ENCODE measurements at places on chromosomes 12 and 14.

GRCh38 chr14:33534632-33535031 lies 416.2 kb downstream of the EGLN3 start:
- DNase-seq: no peak

GRCh38 chr12:5633106-5633505 lies 201.2 kb downstream of the NTF3 start:
- DNase-seq: no peak

GRCh38 chr14:91945751-91946621 lies 1.5 kb downstream of the FBLN5 start:
- no peak for DNase-seq

DNA sequence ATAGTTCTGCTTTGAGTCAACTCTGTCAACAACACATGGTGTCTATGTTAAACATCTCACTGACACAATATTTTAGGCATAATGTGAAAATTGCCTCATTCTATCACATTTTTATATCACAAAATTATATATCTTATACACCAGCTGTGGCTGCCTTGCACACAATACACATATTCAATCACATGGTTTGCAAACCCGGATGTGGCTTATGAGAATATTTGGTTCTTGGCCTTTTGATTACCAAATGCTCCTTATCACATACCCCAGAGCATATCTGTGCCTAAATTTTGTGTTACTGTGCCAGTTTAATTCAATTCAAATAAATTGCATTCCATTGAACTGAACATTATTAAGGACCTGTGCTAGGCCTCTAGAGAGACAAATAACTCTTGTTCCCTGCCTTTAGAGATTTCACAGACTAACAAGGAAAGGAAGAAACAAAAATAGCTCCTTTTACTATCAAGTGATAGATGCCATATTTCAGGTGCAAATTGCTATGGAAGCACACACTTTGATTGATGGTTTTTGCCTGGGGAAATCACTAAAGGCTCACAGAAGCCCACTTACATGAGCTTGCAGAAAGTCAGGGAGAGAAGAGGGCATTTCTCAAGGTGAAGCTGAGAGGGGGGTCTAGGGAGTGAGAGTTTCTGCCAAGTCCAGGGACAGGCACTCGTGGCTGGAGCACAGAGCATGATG lies 63.4 kb downstream of the PPP1R36 start:
- DNase-seq: no peak

DNA sequence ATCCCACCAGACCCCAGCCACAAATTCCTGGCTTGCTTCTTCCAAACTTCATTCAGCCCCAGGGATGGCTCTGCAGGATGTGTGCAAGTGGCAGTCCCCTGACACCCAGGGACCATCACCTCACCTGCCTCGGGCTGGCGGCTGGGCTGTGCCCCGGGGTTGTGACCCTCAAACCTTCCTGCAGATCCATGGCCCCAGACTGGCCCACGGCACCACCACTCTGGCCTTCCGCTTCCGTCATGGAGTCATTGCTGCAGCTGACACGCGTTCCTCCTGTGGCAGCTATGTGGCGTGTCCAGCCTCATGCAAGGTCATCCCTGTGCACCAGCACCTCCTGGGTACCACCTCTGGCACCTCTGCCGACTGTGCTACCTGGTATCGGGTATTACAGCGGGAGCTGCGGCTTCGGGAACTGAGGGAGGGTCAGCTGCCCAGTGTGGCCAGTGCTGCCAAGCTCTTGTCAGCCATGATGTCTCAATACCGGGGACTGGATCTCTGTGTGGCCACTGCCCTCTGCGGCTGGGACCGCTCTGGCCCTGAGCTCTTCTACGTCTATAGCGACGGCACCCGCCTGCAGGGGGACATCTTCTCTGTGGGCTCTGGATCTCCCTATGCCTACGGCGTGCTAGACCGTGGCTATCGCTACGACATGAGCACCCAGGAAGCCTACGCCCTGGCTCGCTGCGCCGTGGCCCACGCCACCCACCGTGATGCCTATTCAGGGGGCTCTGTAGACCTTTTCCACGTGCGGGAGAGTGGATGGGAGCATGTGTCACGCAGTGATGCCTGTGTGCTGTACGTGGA lies at the start of gene PSMB11:
Gene PSMB11, plus strand, starts transcription at position 51 of the 804 bp plus-strand sequence. Its CDS starts 14 bp downstream, at position 65.
- no peak for DNase-seq

DNA sequence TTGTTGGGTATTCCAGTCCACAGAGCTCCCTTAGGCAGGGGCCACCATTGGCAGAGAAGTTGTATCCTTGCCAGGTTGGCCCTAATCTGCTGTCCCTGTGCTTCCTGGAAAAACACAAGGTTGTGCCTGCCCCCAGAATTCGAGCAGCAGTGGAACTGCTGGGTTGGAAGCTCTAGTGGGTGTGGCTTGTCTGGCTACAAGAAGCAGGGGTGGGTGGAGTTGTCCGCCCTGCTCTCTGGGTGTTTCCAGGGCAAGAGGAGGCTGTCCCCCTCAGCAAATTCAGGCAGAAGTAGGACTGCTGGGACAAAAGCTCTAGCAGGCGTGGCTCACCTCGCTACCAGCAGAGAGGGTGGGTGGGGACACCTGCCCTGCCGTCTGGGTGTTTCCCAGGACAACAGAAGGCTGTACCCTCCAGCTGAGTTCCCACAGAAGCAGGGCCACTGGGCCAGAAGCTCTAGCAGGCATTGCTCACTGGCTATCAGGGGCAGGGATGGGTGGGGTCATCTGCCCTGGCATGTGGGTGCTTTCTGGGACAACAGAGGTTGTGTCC lies 72.8 kb upstream of the NPAS3 start:
- no peak for DNase-seq

DNA sequence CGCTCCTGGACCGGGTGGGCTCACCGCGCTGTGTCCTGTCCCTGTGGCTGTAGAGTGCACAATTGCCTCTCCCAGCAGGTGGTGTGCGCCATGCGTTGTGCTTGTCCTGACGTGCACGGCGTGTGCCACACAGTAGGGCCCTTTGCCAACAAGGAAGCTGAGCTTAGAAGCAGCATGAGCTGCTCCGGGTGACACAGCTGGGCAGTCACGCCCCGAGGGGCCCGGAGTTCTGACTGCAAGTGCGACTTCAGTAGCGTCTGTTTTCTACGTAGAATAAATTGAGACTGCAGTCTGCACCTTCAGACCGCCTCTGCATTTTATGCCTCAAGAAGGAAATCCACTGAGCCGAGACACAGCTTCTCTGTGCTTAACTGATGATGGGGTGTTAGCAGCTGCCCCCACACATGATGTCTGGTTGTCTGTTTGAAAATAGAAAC lies 81.6 kb downstream of the ADGRD1 start:
- DNase-seq: no peak

- no peak for DNase-seq
Measured at GRCh38 chr12:15540469-15540872, 218.2 kb downstream of the PTPRO start.

GRCh38 chr12:31000751-31001150 lies 72.9 kb upstream of the DDX11 start:
- DNase-seq: no peak

DNA sequence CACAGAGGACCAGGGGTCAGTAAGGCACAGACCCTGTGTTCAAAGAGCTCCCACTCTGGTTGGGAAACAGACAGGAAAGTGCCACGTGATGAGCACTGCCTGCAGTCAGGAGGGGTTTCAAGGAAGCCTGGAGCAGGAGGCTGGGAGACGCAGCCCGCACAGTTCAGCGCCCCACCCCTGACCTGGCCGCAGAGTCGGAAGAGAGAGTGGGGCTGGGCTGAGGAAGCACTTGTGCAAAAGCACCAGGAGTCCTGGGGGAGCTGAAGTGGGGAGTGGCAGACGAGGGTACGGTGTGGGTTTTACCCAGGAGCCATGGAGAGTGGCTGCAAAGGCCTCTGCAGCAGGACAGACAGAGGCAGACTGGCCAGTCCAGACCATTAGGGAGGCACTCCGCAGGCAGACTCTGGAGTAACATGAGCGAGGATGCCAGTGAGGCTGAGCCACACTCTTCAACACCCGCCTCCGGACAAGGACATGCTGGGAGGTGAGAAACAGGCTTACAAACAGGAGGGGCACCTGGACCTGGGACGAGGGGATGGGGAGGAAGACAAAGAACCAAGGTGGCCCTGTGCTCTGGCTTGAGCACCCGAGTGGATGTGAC lies 85.7 kb upstream of the GPR68 start:
- DNase-seq: no peak

DNA sequence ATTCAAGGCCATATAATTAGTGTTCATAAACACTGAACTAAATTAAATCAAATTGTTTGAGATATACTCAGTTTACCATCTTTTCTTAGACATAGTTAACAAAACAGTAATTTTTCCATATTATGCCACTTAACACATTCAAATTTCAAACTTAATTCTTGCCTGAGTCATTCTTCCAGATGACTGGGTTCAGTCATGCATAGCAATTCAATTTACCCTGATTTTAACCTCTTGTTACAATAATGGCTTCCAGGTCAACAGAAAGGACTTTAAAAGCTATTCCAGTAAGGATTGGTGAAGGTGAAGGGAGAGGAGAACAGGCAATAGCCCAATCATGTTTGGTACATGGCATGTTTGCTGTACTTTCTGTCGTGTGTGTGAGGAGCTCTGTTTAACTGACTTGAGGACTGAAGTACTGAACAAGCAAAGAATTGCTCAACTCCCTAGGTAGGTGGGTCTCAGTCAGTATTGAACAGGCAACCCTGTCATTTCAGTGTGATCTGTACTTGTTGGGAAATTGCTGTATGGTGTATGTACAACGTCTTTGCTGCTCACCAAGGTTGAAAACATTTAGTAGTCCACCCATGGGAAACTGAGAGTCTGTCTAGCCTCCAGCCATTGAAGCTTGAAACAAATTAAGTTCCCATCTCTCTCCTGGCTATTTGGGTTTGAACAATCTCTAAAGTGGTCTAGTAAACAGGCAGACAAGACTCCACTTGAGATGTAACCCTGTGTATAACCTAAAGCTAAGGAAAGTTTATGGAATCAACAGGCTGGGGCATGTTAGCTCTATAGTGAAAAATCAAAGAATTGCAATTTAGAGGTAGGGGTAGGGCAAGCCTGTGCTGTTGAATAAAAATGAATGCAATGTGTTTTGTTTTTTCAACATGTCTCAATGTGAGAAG lies 327.2 kb downstream of the BTG1 start:
- DNase-seq: no peak

DNA sequence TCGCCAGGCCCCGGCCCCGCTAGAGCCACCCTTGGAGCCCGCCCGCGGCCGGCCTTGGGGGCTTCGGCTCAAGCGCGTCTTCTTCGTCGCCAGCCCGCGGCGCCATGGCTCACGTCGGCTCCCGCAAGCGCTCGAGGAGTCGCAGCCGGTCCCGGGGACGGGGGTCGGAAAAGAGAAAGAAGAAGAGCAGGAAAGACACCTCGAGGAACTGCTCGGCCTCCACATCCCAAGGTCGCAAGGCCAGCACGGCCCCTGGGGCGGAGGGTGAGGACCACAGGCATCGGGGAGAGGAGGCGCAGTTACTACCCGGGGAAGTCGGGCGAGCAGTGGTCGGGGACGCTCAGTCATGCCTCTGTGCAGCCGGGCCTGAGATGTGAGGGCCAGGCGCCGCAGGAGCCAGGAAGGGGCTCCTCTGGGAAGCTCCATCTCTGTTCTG lies 573 bp downstream of the ARL6IP4 start:
- DNase-seq: no peak

- DNase-seq: no peak
Measured at GRCh38 chr14:24848102-24848790, 201.7 kb downstream of the STXBP6 start.

DNA sequence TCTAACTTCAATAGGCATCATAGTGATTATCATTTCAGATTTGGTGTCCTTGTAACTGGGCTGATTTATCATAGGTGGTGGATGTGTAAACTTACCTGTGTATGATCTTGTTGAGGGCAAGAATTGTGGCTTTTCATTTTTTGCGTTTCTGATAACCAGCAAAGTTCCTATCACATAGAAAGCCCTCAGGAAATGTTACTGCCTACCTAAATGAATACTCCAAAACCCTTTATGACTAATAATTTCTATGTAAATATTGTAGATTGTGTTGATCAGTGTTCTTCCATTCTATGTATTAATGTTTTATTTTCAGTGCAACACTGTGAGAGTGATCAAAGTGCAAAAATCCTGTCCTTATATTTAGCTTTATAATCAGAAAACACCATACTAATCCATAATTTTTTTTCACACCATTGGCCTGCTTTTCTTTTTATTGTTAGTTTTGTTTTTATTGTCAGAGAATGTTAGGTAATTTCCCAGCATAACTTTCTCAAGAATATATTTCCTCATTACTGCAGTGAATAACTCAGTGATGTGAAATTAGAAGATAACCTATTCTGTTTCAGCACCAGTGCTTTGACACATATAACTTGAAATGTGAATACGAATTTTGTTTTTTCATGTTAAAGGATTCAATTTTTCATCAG lies 94.1 kb downstream of the GPHN start:
- DNase-seq: no peak

- no peak for DNase-seq
Measured at GRCh38 chr14:103020271-103021170, 36.8 kb downstream of the CDC42BPB start.

DNA sequence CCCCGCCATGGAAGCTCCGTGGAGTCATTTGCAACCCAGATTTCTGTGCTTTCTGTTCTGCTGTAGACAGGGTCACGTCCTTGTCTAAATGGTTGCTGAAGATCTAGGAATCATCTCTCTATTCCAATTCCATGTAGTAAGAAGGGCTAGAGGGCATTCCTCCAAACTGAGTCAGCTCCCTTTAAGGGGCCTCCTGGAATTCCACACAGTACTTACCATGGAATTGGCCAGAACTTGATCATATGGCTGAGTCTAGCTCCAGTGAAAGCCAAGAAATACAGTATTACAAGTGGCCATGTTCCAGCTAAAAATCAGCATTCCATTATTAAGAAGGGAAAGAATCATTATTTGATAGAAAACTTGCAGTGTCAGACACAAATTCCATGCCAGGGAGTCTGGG lies 171.9 kb downstream of the PRKCH start:
- no peak for DNase-seq

GRCh38 chr12:69324797-69325466 lies 23.2 kb upstream of the LYZ start:
- no peak for DNase-seq

- DNase-seq: no peak
Measured at GRCh38 chr14:25431211-25432076, 381.5 kb upstream of the STXBP6 start.

DNA sequence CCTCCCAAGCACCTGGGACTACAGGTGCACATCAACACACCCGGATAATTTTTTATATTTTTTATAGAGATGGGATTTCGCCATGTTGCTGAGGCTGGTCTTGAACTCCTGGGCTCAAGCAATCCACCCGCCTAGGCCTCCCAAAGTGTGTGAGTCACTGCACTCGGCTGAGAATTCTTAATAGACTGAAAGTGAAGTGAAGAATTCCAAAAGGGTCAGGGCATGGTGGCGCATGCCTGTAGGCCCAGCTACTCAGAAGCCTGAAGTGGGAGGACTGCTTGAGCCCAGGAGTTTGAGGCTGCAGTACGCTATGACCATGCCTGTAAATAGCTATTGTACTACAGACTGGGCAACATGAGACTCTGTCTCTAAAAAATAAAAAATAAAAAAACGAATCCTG lies 43.7 kb downstream of the TCHP start:
- DNase-seq: no peak

DNA sequence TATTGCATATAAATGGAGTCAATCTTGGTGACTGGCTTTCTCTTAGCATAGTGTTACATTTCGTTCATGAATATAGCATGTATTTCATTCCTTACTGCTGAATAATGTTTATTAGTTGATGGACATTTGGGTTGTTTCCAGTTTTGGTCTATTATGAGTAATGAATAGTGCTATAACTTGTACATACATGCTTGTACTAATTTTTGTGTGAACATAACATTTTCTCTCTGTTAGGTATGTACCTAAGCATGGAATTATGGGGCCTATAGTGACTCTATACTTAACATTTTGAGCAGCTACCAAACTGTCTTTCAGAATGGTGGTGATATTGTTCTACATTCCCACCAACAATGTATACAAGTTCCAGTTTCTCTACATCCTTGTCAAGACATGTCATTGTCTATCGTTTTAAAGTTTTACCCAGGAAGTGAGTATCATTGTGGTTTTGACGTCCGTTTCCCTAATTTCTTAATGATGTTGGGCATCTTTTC lies 23.1 kb downstream of the ATP2A2 start:
- DNase-seq: no peak

Data from activated CD4-positive, alpha-beta T cell treated with anti-CD3 and anti-CD28 coated beads, Interleukin-2, amount 10 ng/mL, durations not matched to agents 7 days and 5 days (primary cell).